Kidney tubule cell (primary cell): ENCODE measurements at places on chromosomes 2 and 18.

- DNase-seq, result no peak
Observed at GRCh38 chr18:41395695-41396094, 559.3 kb upstream of the PIK3C3 start.

DNA sequence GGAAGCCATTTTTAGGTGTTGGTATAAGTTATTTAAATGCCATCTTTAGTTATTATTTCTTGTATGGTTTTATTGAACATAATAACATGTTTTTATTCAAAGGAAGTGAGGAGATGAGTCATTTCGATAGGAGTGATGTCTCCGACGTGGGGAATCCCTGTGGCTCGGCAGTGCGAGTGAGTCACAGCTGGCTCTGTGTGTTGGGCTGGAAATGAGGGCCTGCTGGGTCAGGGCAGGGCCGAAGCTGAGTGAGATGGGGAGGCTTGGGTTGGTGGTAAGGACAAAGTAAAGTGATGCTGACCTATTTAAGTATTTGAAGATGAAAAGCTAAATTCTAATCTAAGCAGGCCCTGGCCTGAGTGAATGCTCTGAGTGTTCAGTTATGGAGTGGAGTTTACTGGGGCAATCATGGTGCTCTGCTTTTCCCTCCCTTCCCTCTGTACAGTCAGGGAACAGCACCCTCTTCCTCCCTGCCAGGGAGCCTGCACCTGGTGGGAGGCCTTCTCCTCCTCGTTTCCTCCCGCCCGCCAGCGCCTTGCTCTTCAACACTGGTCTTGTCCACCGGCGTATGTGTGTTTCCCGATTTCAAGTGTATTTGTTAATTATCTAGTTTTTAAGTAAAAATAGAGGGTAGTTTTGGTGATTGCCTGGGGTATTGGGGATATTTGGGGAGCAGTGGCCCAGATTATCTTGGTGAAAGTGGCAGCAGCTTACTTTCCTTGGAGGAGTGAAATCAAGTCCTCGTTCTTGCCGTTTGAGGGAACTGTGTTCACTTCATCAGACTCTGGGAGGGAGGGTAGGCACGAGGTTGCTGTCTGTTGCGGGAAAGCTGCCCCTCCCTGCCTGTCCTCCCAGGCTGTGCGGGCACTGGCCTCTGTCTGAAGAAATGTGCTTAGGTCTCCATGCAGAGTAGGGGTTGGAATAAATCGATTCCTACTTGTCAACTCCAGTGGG lies 157.0 kb downstream of the LDLRAD4 start:
- peak; percentile 90 for DNase-seq

DNA sequence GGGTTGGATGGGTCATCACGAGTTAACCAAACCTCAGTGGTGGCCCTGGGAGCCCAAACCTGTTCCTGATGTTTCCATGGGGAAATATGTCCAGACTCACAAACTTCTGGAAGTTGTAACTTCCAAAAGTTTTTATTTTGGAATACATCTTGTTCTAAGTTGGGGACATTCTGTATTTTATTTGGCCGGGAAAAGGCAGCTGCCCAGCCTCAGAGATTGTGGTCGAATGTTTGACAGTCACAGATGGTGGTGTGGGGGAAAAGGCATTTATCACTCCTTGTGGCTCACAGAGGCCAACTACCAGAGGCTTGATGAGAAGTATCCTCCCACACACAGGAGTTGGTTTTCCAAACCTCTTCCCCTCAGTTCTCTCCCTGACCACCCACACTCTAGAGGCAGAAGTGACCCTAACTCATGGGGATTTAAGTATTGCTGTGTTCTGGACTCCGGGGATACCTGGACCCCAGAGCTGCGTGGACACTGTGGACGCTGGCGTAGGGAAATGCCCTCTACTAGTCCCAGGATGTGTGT lies 124.7 kb upstream of the PPP1CB start:
- DNase-seq, result no peak

DNA sequence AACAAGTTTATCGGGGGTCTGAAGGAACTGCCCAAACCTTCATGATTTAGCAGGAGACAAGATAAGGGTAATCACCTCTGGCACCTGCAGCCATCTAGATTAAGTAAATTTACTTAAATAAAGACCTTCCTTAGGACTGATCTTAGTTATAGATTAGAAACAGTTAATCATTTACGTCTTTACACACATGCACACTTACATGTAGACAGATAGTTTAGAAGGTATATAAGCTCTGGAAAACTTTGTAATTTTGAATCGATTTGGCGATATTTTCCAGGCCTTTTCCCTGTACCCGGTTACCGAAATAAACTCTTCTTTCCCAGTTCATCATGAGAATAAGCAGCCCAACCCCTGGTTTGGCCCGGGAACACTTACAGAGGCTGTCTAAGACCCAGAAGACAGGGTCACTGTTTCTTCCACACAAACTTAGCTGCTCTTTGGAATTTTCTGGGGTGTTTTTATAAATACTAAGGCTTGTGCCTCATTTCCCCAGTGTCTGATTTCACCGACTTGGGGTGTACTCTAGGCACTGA lies 560 bp upstream of the SKA1 start:
- DNase-seq, result peak; percentile 9

DNA sequence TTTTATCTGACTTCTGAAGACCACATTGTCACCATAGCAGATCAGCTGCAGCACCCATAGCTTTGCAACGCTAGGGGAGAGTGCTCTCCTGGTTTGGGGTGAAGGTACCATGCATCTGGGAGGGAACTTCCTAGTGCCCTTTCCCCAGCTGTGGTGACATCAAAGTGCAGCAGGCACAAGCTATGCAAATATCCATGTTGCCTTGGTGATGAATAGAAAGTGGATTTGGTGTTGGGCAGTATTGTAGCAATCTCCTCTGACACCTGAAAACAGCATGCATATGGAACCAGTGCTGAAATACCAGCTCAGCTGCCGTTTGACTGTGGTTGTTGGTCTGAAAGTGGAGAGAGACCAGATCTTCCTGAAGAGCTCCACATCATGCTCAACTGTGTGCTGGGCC lies 37.1 kb downstream of the BCL2L11 start:
- DNase-seq, result no peak

DNA sequence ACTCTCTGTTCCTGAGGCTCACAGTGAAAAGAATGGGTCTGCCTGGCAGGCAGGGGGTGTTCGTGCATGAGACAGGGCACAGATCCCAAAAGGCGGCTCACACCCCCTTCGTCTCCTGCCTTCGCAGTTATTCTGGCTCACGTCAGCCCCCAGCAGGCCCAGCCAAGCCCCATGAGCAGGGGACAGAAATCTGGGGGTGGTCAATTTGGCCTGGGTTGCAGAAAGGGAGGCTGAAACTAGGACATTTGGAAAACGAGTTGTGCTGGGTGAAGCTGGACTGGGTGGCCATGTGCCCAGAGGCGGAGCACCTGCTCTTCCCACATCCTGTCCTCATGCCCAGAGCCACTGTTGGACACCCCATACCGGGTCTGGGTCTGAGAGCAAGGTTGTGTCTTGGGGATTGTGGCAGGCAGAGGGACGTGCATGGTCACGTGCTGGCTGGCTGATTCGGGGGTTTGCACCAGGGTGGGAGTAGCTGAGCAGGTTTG lies 99.0 kb upstream of the MCFD2 start:
- DNase-seq, result no peak

DNA sequence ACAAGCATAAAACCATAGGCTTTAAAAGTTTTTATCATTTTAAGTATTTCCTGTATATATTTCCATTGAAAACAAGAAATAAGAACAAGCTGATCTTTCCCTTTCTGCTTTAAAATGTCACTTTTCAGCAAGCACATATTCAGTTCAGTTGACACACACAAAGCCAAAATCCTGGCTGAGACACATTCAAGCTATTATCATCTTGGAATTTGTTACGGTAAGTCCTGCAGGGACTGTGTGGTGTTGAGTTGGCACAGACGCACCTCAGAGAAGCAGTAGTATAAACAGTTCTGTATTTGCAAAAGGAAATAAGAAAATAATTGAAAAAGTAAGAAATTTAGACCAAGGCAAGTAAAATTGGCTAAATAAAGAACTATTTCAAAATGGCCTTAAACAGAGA lies 10.4 kb upstream of the DAW1 start:
- no peak for DNase-seq

GRCh38 chr2:215613888-215614287 lies 178.0 kb upstream of the FN1 start:
- DNase-seq, result no peak

DNA sequence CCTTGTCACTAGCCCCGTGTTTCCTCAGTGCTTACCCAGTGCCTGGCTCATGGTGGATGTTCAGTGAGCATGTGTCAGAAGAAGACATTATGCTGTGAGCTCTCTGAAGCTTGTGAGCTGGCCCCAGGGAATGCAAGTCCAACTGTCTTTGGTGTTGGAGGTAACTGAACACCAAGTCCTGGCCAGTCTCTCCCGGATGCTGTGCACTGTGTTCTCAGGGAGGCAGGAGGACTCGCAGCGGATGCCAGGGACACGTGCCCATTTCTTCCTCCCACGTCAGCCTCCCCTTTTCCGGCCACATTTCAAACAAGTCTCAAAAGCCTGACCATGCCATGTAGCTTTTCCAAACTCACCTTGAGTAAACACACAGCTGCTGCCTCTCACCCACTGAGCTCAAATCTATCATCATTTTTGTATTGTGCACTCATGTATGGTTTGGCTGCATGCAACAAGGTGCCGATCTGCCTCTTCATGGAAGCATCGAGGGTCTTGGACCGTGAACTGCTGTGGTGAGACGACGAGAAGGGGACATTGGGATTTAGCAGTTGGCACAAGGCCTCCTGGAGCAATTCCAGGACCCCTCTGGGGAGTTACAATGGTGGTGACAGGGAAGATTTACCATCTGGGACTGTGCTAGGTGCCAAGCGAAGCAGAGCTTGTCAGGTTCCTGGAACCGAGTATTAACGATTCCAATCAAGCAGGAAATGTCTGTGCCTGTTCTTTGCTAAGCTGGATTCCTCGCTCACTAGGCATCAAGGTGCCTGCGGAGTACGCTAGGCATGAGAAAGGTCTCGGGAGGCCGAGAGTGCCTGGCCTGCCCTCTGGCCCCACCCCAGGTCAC lies 44.4 kb upstream of the MGAT4A start:
- DNase-seq, result peak; percentile 15

DNA sequence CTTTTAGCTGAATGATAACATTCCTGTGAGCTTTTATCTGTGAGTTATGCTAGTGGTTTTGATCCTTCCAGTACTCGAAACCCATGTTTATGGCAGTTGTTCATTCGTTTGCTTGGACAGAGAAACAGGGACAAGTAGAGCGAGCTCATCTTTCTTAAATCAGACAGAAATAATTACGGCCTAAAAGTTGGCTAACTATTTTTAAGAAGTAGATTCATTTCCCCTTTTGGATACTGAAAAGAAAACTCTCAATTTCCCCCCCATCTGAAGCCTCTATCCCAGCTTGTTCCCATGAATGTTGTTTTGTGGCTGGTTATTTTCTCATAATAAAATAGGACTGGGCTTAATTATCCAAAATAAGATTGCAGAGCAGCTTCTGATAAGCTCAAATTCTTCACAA lies 67.1 kb downstream of the ANTXR1 start:
- DNase-seq, result no peak

GRCh38 chr2:234348081-234348480 lies 148.8 kb downstream of the ARL4C start:
- DNase-seq, result no peak

DNA sequence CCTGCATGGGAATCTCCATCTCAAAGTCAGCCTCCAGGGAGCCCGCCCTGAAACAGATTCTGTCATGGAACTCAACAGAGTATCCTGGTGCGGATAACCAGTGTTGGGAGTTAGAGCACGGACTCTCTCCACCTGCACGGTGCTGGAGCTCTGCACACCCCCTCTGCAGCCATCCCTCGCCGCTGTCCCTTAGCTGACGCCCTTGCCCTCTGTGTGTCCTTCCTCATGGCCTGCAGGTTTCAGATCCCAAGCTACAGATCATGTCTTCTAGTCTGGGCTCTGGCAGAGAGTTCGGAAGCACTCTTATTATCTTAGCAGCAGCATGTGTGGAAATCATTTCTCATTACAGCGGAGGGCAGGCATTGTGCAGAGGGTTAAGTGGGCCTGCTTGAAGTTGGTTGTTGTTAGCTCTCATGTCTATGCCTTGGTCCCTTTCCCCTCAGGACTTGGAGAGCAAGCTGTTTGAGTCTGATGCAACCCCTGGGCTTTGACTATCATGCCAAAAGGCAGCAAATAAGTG lies 26.0 kb downstream of the TMEM127 start:
- DNase-seq, result no peak

- no peak for DNase-seq
Observed at GRCh38 chr2:111246620-111247061, 125.9 kb downstream of the BCL2L11 start.

DNA sequence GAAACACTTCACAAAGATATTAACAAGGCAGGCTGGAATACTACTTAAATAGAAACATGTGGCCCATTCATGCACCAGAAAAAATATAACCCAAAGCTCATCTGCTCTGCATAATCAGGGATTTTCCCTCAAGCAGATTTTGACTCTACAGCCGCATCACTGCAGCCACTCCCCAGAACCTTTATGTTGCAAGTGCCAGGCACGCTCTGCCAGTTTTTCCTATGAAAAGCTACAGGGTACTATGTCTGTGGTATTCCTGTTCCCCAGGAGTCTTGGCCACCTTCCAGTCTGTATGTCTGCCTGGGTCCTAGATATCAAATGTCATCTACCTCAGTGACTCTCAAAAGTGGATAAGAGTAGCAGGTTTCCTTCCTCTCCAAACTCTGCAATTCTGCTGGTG lies 3.8 kb downstream of the COA5 start:
- no peak for DNase-seq

DNA sequence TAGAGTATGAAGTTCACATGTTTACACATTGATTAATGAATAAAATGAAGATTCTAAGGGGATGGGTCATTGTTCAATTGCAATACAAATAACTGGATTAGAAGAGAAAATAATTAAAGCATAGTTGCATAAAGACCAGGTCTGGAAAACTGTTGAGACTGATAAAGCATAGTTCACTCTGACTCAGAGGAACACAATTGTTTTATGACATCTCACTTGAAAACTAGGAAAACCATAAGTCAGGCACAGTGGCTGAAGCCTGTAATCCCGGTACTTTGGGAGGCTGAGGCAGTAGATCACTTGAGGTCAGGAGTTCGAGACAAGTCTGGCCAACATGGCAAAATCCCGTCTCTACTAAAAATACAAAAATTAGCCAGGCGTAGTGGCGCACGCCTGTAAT lies 46.7 kb downstream of the PLA2R1 start:
- DNase-seq, result no peak
